ENCODE measurements at places on chromosomes 11 and 22.

- DNase-seq, result no peak
These were observed 1459.9 kb downstream of the BRD1 start for GRCh38 chr22:48367731-48368130.

- DNase-seq, result no peak
These were observed 198.5 kb upstream of the C11orf87 start for GRCh38 chr11:109223451-109223850.

- no peak for DNase-seq
These were observed 115.9 kb upstream of the GRK3 start for GRCh38 chr22:25448435-25449051.

GRCh38 chr22:26923531-26923930 is 266.1 kb downstream of the MIAT start:
- DNase-seq, result no peak

- no peak for DNase-seq
These were observed 2.6 kb downstream of the SYNGR1 start for GRCh38 chr22:39352306-39352891.

DNA sequence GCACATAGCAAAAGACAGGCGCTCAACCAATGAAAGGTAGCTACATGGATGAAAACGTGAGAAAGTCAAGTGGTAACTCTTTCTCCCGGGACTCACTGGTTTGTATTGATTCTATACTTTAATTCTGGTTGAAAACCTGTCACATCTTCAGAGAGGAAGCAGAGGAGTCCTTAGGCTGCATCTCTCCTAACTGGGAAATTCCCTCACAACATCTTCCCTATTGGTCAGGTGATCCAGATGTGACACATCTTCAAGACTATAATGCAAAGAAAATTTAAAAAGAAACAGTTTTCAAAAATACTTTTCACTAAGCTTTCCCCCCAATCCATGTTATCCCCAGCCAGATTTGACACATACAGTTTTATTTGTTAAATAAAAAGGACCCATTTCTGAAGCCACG is 62.7 kb upstream of the RCN1 start:
- no peak for DNase-seq

DNA sequence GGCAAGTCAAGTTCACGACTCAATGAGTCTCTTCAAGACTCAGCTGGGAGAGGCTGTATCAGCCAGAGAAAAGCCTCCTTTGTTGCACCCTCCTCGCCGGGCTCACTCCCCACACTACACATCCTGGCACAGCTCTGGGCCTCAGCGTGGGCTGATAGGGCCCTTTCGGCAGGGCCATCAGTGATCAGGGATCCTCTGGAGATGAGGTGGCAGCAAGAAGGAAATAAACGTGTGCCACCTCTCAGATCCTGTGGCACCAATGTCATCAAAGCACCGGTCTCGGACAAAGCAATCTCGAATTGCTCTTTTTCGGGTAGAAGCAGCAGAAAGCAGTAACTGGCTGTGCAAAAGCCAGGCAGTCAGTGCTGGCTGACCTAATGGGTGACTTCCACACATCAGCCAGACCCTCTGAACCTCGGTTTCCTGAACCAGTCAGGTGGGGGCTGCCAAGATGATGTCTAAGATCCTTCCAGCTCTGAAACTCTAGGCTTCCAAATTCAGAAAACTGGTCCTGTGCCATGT is 2.1 kb downstream of the EHD1 start:
- DNase-seq, result no peak

GRCh38 chr11:115885535-115886421 is 381.6 kb upstream of the CADM1 start:
- DNase-seq, result no peak

DNA sequence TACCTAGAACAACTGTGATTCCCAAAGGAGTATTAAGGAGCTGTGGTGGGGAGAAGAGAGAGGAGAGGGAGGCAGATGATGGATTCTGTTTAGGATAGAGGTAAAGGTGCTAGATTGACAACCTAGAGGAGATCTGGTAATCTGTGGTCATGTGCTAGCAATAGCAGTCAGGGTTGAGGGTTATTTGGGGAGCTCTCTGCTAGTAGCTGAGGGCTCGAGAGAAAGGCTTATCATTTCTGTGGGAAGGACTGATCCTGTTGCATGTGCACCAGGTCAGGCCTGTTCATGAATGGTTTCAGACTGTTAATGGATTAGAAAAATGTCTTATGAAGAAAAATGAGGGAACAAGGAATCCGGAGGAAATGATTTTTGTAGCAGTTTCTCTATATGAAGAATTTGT is 63.2 kb downstream of the MTMR3 start:
- DNase-seq, result no peak

DNA sequence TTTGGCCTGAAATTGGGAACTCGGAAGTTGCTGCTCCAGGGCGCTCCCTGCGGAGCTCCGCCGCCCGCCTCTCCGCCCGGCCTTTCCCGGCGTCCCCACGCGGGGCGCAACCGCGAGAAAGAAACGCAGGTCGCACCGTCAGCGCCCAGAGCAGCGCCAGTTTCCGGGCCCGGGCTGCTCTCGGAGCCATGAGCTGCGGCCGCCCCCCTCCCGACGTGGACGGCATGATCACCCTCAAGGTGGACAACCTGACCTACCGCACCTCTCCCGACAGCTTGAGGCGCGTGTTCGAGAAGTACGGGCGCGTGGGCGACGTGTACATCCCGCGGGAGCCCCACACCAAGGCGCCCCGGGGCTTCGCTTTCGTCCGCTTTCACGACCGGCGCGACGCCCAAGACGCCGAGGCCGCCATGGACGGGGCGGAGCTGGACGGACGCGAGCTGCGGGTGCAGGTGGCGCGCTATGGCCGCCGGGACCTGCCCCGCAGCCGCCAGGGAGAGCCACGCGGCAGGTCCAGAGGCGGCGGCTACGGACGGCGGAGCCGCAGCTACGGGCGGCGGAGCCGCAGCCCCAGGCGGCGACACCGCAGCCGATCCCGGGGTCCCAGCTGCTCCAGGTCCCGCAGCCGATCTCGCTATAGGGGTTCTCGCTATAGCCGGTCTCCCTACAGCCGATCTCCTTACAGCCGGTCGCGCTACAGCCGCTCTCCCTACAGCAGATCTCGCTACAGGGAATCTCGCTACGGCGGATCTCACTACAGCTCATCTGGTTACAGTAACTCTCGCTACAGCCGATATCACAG is 521 bp downstream of the SRSF8 start:
- peak; percentile 36 for DNase-seq

DNA sequence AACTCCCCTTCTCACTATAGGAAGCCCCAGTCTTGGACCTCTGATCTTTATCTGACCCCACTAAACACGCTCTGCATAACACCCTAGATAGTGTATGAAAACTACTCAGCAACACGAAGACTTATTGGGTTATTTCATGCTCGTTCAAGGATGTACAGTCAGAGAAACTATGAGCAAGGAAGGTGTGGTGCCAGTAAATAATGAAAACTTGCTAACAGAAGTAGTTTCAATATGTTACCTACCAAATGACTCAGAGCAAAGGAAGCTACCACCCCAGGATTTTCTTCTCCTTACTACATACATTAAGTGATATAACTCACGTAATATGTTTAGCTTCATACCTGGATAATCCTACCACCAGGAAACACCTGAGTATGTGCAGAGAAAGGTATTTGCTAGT is 25.9 kb upstream of the LYVE1 start:
- no peak for DNase-seq

- no peak for DNase-seq
These were observed 4.0 kb downstream of the MYO18B start for GRCh38 chr22:25746012-25746373.

DNA sequence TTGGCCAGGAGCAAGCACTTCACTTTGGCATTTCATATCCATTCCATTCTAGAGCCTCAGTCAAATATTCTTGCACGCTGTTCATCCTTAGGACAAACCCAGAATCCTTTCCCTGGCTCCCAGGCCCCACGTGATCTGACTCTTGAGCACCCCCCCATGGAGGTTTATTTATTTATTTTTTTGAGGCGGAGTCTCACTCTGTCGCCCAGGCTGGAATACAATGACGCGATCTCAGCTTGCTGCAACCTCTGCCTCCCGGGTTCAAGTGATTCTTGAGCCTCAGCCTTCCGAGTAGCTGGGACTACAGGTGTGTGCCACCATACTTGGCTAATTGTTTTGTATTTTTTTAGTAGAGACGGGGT is 12.7 kb upstream of the TSGA10IP start:
- DNase-seq, result no peak

DNA sequence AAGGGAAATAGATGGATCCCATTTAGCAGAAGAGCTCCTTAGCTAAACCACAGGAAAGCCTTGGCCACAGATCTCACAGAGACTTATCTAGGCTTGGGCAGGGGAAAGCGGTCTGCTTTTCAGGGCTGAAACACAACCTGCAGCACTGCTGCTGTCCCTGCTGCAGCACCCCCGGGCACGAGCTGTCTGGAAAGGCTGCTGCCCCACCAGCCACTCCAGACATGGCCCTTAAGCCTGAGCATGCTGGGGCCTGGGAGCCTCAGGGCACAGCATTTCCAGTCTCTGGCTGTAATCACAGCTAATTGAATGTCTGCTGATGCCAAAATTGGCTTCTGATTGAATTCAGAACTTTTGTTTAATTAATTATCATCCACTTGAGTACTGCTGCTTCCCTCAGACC is 115.0 kb downstream of the TMPRSS5 start:
- no peak for DNase-seq
